HFFc6 (cell line): ENCODE measurements at places on chromosomes 1 and 21. TPM values are rescaled to one million over a fixed set of nuclear protein-coding genes. Genes with fewer than 3 reads are reported as not detected.
A peak's percentile ranks its signal among the peaks of the same experiment; 100 is the strongest.

- no peak for DNase-seq
Observed at GRCh38 chr1:17097787-17098186, 21.5 kb downstream of the PADI2 start.

DNA sequence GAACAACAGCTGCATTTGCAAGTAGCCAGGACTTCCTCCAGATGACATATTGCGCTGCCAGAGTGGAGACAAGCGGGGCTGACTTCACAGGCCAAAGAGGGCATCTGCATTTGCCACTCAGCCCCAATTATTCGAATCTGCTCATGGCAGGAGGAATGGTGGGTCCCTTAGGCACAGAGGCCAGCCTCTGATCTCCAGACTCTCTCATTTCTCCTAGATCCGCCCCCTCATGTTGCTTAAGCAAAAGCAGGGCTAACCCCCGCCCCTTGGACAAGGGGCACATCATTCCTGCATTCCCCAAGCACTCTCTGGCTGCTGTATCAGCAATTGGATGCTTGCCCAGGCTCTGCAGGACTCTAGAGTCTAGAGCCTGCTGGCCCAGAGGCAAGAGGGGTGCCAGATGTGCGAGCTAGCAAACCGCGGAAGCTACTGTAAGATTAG lies 262.4 kb downstream of the ST6GALNAC3 start:
- peak; percentile 48 for DNase-seq

DNA sequence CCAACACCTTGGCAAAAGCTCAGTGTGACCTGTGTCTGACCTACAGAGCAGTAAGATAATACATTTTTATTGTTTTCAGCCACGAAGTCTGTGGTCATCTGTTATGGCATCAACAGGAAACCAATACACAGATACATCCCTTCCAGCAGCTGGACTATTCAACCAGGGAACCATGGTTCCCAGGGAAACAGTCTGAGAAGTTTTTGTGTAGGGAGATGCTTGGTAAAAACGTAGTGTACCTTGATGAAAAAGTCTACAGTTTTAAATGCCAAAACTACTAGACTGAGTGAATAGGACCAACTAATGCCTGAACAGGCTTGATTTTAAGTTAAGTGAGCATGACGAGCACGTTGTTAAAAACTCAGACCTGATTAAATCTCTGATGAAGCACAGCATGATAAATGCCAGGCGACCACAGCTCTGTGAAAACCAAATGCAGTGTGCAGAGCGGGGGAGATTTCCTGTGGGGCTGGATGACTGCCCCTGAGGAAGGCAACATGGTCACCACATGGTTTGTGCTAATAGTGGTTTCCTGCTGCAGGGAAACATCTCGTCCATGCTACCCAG lies 228.9 kb downstream of the TNR start:
- no peak for DNase-seq

DNA sequence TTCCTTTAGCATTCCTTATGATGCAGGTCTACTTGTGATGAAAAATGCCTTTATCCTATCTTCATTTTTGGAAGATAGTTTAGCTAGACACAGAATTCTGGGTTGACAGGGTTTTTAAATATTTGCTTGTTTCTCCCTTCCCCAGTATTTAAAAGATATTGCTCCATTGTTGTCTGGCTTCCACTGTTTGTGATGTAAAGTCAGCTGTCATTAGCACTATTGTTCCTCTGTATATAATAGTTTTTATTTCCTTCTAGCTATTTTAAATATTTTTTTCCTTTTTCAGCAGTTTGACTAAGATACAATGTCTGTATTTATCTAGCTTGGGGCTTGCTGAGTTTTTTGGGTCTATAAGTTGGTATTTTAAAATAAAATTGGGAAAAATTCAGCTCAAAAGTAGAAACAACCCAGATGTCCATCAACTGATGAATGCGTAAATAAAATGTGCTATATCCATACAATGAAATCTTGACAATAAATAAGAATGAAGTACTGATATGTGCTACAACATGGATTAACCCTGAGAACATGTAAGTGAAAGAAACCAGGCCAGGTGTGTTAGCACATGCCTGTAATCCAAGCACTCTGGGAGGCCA lies 11.2 kb downstream of the IFT25 start:
- DNase-seq = no peak

GRCh38 chr1:171292799-171293198 lies 21.2 kb upstream of the FMO4 start:
- DNase-seq = peak; percentile 76

GRCh38 chr1:57279909-57280666 lies 143.8 kb downstream of the DAB1 start:
- DNase-seq = no peak

GRCh38 chr1:190169311-190170067 lies 308.2 kb downstream of the BRINP3 start:
- DNase-seq = no peak

- no peak for DNase-seq
Observed at GRCh38 chr21:33988237-33989017, 72.8 kb upstream of the ATP5PO start.

GRCh38 chr1:19418503-19418971 lies 66.8 kb downstream of the CAPZB start:
- DNase-seq = peak; percentile 86

- DNase-seq = no peak
Observed at GRCh38 chr1:160171980-160172379, 18.4 kb upstream of the CASQ1 start.

- DNase-seq = peak; percentile 96
Observed at GRCh38 chr1:185719021-185719420, 15.2 kb upstream of the HMCN1 start.

- DNase-seq = peak; percentile 31
Observed at GRCh38 chr1:24770881-24771280, 25.6 kb downstream of the CLIC4 start.

GRCh38 chr21:42495027-42495426 lies 997 bp downstream of the RSPH1 start:
- DNase-seq = no peak

DNA sequence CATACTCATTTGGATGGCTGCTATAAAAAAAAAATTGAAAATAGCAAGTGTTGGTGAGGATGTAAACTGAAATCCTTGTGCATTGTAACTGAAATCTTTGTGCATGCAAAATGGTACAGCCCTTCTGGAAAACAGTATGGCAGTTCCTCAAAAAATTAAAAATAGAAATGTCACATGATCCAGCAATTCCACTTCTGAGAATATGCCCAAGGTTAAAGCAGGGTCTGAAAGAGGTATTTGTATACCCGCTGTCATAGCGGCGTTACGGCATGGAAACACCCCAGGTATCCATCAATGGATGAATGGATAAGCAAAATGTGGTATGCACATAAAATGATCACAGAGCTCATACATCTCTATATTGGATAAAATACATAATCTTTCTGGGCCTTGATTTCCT lies 116.7 kb downstream of the RUSC1 start:
- no peak for DNase-seq

DNA sequence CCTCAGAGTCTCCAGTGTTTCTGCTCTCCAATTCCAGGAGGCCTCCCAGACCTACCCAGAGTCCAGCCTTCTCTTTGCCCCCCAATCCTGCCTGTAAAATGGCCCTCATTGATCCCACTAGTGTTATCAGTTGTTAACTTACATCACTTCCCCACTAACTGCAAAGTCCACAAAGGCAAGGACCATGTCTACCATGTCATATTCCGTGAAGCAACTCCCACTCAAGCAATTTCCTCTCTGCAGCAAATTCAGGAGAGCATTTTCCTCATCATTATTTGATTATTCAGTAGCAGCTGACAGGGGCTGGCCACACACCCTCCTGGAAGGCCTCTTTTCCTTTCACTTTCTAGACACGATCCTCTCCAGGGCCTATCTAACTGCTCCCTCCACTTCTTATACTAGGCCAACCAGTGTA lies 153.5 kb downstream of the RERE start:
- DNase-seq = no peak

- peak; percentile 11 for DNase-seq
Observed at GRCh38 chr1:223628233-223629125, 37.0 kb downstream of the CAPN8 start.

DNA sequence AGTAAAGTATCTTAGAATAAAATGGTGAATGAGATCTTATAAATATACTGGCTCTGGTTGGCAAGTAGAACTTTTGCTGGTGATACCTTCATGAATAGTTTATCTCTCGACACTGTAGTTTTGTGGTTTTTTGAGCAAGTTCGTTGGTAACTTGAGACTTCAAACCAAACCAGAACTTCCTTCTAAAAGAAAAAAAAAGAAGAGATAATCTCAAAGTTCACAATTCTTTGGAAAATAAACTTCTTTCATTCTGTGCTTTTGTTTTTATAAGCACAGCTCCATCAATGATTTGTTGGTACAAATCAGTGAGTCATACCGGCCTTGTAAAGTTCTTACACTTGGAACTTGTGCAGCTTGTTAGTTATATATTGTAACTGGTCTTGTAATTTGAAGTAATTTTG lies 2.3 kb downstream of the HIPK1 start:
- peak; percentile 65 for DNase-seq

DNA sequence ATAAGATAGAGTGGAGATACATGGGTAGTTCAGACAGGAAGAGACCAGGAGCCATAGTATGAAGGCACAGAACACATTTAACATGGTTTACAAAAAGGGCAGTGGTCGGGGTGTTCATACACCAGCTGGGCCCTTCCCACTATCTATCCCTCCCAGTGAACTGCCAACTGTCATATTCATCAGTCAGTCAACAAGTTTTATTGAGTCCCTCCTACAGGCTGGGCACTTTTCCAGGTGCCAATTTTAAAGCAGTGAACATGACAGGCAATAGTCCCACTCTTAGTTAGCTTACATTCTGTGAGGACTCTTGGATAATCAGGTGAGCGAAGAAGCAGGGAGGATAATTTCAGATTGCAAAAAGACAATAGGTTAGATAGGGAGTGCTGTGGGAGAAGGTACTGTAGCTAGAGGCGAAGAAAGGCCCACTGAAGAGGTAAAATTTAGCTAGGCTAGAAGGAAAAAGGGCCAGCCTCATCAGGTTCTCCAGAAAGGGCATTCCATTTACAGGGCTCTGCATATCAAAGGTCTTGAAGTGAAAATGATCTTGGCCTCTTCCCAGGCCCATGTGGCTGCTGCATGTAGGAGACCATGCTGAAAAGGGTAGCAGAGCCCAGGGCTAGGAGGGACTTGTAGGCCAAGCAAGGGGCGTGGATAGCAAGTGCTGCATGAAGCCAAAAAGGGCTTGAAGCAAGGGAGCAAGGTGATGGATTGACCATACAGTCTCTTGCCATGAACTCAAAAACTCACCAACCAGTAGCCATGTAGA lies 274.7 kb upstream of the SNX7 start:
- no peak for DNase-seq

- no peak for DNase-seq
Observed at GRCh38 chr21:16978309-16978895, 534.4 kb upstream of the CXADR start.

DNA sequence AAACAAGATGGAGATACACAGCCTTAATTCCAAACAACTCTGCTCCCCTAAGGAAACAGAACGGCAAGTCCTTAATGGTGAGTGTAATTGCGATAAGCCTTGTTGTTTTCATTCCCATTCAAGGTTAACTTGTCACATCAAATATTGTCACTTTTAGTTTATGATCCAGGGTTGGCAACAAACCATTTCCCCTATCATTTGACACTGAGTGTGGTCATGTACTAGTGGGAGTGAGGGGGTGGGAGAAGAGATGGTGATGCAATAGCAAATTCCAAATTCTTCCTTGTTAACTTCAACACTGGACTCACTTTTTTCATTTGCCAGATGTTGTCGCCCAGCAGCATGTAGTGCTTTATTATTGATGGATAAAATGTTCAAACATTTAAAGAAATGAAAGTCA lies 140.4 kb downstream of the ZNF326 start:
- no peak for DNase-seq

DNA sequence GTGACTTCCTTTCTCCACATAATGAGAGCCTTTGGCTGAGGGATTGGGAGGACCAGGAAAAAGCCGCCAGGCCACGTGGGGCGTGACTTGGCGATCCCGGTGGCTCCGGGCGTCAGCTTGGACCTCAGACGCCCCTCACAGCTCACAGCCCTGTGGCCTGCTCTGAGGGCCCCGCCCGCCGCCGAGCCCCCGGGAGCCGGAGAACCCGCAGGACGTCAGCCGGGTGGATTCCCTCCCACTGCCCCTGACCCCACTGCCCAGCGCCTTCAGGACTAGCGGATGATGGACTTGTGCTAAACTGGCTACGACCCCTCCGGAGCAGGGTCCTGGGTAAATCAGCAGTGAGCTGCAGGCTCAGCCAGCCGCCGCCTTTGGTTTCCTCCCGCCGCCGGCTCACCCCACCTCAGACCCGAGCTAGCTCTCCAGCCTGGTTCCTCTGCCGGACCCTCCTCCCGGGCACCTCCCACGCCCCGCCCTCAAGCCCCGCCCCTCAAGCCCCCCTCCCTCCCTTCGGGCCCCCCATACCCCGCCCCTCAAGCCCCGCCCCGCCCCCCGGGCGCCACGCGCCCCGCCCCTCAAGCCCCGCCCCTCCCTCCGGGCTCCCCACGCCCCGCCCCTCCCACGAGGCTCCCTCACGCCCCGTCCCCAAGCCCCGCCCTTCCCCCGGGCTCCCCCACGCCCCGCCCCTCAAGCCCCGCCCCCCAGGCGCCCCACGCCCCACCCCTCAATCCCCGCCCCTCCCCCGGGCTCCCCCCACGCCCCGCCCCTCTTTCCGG lies 10.0 kb upstream of the FAAP20 start:
- no peak for DNase-seq

GRCh38 chr1:110620250-110620615 lies 14.1 kb upstream of the KCNA2 start:
- DNase-seq = no peak

- DNase-seq = no peak
Observed at GRCh38 chr1:231334079-231334666, 3.5 kb downstream of the EXOC8 start.

DNA sequence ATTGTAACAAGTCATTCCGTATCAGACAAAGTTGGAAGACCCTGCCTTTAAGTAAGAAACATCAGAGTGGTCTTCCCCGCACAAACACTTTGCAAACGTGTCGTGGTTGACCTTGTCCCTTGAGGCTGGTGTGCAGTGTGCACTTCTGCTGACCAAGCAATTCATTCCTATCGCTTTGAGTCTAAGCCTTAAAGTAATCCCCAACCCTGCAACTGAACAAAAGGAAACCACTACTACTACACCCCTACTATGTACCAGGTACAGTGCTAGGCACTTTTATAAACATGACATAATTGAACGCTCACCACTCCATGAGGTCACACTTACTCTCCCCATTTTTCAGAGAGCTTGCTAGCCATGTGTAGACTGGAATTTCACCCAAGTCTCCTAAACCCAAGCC lies 10.6 kb downstream of the ITPKB start:
- no peak for DNase-seq

GRCh38 chr21:23799376-23799775 lies 1807.9 kb downstream of the MRPL39 start:
- DNase-seq = no peak

MLLT11 gene
- total RNA-seq = 10.7 to 12.2 TPM (median 10.8 TPM) in 3 replicates

KIRREL1 gene
- 97.4 to 107 TPM (median 99.5 TPM) in 3 replicates for total RNA-seq

MEGF6 gene
- total RNA-seq = 22.3 to 39.2 TPM (median 35.0 TPM) in 3 replicates

AADACL3 gene
- total RNA-seq = not detected in 2 replicates

LCK gene
- not detected in 3 replicates for total RNA-seq

PPP1R15B gene
- total RNA-seq = 28.0 to 30.0 TPM (median 29.8 TPM) in 3 replicates

NBPF10 gene
- total RNA-seq = 2.5 to 2.9 TPM (median 2.7 TPM) in 3 replicates

USP21 gene
- 14.0 to 19.4 TPM (median 18.9 TPM) in 3 replicates for total RNA-seq

TMPRSS15 gene
- total RNA-seq = not detected in 3 replicates

TRIM67 gene
- not detected in 3 replicates for total RNA-seq

VCAM1 gene
- total RNA-seq = not detected in 3 replicates

TEX38 gene
- total RNA-seq = 0.24 TPM in 1 of 3 replicates, not detected in the others

KCND3 gene
- 0.10 to 0.32 TPM (median 0.17 TPM) in 3 replicates for total RNA-seq

TMEM240 gene
- total RNA-seq = 3.8 to 4.5 TPM (median 4.0 TPM) in 3 replicates

HTR6 gene
- total RNA-seq = not detected in 3 replicates

CASZ1 gene
- total RNA-seq = 0.21 to 0.41 TPM (median 0.33 TPM) in 3 replicates

LYST gene
- 15.2 to 18.9 TPM (median 15.5 TPM) in 3 replicates for total RNA-seq

C1orf87 gene
- not detected in 3 replicates for total RNA-seq

TNFRSF18 gene
- total RNA-seq = not detected in 3 replicates
